A172 (cell line): ENCODE measurements at places on chromosomes 2 and 18. TPM values are rescaled to one million over a fixed set of nuclear protein-coding genes. Genes with fewer than 3 reads are reported as not detected.

- no peak for DNase-seq
These were observed 24.3 kb upstream of the PSMD14 start for GRCh38 chr2:161283926-161284325.

Gene CPLX4
- total RNA-seq: not detected in 2 replicates

Gene KANSL1L
- total RNA-seq: 12.9 and 18.6 TPM in 2 replicates

Gene POTEC
- 0.53 and 0.98 TPM in 2 replicates for total RNA-seq

- no peak for DNase-seq
These were observed 38.0 kb downstream of the ADNP2 start for GRCh38 chr18:80147037-80147417.

DNA sequence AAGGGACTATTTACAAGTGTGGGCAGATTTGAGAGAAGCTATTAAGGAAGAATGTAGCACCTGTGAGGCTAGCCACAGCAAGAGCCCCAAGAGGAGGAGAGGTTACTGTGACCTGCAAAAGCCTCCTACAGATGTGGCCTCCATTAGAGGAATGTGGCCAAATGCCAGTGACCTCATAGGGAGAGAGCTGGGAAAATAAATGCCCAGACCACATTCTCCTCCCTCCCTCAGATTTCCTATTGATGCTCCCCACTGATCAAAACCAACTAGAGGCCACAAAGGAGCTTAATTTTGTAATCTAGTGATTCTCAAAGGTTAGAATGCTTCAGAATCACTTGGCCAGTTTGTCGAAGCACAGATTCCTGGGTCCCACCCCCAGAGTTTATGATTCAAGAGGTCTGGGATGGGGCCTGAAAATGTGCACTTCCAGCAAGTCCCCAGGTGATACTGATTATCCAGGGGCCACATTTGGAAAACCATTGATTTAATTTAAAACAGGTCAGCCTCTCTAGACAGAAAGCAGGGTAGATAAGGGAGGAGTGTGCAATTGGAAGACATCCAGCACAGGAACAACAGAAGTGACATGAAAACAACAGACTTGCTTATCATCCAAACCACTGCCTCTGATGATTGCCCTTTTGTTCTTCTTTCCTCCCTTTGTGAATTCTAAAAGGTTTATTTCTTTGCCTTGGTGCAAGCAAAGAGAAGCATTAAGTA, 61.2 kb upstream of the RBBP8 start:
- peak; percentile 62 for DNase-seq

Gene CYRIA
- total RNA-seq: 23.7 and 25.2 TPM in 2 replicates

Gene HOXD11
- total RNA-seq: 17.3 and 23.9 TPM in 2 replicates

Gene FBXO41
- total RNA-seq: 2.4 and 2.9 TPM in 2 replicates

Gene CCT7
- total RNA-seq: 695 and 768 TPM in 2 replicates

Gene INHA
- total RNA-seq: 0.86 TPM in 1 of 2 replicates, not detected in the other

Gene KYNU
- total RNA-seq: 1.4 and 3.9 TPM in 2 replicates

GRCh38 chr2:8582651-8583399, 99.0 kb upstream of the ID2 start:
- no peak for DNase-seq

GRCh38 chr2:28419443-28420270, 27.0 kb downstream of the FOSL2 start:
- no peak for DNase-seq
